Gastrocnemius medialis (tissue), 4 donors: ENCODE measurements at places on chromosomes 2 and 18. TPM values are rescaled to one million over a fixed set of nuclear protein-coding genes. Genes with fewer than 3 reads are reported as not detected.
A peak's percentile ranks its signal among the peaks of the same experiment; 100 is the strongest.

The DCDC2C gene
- total RNA-seq = not detected

- no peak for DNase-seq
Measured at GRCh38 chr2:6819668-6820067, 46.0 kb downstream of the CMPK2 start.

DNA sequence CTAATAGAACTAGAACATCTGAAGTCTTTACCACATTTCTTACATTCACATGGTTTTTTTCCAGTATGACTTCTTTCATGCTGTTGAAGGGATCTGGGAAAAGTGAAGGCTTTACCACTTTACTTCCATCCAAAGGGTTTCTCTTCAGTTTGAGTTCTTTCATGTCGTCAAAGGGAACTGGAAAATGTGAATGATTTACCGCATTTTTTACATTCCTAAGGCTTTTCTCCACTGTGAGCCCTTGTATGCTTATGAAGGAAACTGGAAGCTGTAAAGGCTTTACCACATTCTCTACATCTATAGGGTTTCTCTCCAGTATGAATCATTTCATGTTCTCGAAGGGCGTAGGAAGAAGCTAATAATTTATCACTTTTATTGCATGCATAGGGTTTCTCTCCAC is 46.7 kb downstream of the NBEAL1 start:
- DNase-seq = no peak

GRCh38 chr18:6719910-6720683 is 9.4 kb upstream of the ARHGAP28 start:
- no peak for DNase-seq

DNA sequence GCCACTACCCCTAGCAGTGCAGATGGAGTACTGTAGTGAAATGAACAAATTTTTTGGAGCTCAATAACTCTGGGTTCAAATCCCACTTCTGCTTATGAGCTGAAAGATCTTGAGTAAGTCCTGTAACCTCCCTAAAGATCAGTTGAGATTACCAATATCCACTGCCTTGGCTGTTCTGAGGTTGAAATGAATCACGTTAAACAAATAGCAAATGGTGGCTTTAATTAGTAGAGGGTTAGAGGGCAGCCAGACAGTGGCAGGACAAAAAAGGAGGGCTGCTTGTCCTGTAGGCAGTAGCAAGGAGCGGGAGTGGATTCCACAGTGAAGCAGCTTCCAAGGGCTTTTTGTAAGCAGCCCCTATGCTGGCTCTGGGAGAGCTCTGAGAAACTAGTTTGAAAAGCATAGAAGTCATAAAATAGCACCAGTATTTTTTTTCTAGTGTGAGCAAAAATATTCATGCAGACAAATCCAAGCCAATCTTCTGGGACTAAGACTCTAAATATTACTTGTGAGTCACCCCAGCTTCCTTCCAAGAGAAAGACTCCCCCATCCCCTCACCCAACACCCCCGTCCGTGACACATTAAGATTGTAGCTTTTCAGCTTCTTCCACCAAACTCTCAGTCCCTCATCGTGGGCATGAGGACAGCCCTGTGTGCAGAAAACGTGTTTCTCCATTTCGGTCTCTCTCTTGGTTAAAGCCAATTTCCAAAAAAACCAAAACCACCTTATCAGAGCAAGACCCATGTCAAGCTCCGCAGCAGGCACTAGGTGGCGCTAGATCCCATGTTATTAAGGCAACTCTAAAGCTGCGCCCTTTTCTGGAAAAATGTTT is 123.5 kb upstream of the LGALSL start:
- peak; percentile 47 for DNase-seq
